Activated T-cell treated with anti-CD3 and anti-CD28 coated beads for 48 hours (primary cell): ENCODE measurements at places on chromosomes 5 and 9.

GRCh38 chr5:865771-866170 is 15.0 kb upstream of the ZDHHC11 start:
- DNase-seq: no peak

DNA sequence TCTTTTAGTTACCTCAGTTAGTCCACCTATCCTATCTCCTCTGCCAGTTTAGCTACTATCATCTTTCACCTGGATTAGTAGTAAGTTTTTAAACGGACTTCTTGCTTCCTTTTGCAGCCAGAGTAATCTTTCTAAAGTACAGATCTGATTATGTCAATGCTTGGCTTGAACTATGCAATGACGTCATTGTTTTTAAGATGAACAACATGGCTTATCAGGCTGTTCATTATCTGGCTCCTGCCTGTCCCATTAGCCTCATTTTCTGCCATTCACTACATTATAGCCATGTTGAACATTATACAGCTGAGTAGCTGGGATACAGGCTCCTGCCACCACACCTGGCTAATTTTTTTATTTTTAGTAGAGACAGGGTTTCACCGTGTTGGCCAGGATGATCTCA is 98.7 kb downstream of the RANBP17 start:
- DNase-seq: no peak

DNA sequence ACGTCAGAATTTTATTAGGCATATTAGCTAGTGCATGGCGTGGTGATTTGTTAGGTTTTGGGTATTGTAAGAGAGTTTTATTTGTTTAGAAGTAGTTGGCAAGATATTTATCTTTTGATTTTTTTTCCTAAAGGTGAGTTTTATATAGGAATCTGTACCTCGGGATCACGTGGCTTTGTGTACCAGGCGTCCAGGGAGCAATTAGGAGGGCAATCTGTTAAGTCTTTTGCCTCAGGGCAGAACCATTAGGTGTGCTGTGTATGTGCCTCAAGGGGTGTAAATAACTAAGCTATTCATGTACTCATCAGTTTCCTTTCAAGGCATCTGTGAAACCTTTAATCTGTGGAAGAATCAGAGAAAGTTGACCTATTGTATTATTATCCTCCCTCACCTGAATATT is 39.4 kb downstream of the ZSWIM6 start:
- no peak for DNase-seq

- no peak for DNase-seq
Measured at GRCh38 chr5:115557667-115558387, 13.3 kb upstream of the FEM1C start.

GRCh38 chr5:72281764-72282499 is 38.1 kb downstream of the MRPS27 start:
- no peak for DNase-seq

DNA sequence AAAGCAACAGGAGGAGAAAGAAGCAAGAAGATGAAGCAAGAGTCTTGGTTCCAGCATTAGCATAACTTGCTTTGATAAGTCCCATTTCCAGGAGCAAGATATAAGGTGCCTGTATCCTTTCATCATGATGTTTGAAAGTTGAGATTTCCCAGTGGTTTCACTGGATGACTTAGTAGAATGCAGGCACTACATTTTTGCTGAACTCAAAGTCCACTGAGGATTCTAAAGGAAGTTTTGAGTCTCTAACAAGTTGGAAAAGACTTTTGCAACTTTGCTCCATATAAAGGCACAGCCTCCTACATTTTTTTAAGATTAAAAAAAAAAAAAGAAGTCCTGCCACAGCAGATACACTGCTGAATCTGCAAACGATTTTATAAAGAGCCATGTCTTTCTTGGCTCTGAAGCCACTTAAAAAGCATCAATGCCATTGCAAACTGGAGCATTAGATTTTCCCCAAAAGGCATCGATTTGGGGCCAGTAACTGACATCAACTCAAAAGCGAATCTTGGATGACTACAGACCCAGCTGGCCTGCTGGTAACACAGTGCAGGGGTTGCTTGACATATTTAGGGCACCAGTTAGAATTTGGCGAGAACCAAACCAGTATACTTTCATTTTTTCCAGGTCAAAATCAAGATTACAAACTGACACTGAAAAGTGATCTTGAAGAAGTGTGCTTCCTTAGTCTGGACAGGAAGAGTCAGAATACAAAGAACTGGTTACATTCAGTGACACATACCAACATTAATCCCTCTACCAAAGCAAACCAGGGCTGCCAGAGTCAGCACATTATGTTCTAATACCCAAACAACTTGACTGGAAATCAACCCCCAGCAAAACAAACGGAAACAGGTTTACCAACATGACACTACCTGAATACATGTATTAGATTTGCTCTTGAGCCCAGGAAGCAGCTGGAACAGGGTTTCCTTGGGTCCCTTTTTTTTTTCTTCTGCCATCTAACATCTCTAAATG is 39.1 kb upstream of the KCNV2 start:
- DNase-seq: no peak

DNA sequence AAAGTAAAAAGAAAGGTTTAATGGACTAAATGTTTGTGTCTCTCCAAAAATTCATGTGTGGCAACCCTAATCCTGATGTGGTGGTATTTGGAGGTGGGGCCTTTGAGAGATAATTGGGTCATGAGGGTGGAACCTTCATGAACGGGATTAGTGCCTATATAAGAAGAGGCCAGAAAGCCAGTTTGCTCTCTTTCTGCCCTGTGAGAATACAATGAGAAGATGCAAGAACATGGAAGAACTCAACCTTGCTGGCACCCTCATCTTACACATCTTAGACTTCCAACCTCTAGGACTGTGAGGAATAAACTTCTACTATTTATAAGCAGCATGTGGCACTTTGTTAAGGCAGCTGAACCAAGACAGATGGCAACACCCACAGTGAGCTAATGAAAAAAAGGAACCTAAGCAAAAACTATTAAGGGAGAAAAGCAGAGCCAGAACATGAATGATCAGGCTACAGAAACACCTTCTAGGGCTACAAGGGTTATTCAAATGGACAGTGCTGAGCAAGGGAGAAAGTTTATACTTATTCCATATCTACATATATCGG is 159.5 kb downstream of the PLK2 start:
- no peak for DNase-seq

DNA sequence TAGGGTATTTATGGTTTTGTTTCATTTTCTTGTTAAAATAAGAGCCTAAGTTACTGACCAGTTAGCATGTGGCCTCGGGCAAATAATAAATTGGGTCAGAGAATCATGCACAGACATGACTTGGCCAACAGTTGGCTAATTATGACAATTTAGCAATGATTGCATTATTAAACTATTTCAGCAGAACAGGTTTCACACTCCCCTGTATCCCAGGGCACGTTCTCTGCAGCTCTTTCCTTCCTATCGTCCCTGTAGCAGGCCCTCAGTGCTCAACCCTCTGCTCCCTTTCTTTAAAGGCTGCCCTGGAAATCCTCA is 167.9 kb downstream of the TSSK1B start:
- DNase-seq: no peak

- no peak for DNase-seq
Measured at GRCh38 chr9:86718388-86719049, 228.8 kb downstream of the GAS1 start.

GRCh38 chr9:75858497-75859092 is 31.9 kb upstream of the PCSK5 start:
- no peak for DNase-seq

- no peak for DNase-seq
Measured at GRCh38 chr9:16252616-16253015, 617.9 kb downstream of the BNC2 start.

GRCh38 chr5:134503088-134503936 is 22.2 kb upstream of the JADE2 start:
- DNase-seq: peak; percentile 69

DNA sequence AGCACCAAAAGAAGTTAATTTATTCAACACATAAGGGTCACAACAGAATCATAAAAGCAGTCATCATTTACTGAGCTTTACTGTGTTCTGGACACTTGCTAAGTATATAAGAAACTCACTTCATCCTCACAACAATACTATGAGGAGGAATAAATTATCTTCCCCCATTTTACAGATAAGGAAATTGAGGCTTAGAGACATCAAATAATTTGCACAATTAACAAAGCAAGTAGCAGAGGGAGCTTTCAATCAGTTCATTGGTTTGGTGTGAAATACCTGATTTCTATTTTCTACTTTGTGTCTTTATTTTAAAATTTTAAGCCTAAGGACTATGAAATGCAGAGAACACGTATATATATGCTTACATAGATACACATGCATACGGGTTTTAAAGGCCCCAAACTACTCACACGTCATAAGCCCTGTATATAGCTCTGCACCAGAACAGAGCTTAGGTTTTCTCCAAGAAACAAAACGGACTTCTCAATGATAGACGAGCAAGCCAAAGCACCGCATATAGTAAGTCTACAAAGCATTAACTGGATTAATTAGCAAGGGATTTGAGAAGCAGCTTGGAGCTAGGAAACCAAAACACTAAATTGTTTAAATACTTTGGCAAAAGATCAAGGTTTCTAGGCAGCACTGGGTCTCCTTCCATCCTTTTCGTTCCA is 95.6 kb downstream of the DENND1A start:
- no peak for DNase-seq

DNA sequence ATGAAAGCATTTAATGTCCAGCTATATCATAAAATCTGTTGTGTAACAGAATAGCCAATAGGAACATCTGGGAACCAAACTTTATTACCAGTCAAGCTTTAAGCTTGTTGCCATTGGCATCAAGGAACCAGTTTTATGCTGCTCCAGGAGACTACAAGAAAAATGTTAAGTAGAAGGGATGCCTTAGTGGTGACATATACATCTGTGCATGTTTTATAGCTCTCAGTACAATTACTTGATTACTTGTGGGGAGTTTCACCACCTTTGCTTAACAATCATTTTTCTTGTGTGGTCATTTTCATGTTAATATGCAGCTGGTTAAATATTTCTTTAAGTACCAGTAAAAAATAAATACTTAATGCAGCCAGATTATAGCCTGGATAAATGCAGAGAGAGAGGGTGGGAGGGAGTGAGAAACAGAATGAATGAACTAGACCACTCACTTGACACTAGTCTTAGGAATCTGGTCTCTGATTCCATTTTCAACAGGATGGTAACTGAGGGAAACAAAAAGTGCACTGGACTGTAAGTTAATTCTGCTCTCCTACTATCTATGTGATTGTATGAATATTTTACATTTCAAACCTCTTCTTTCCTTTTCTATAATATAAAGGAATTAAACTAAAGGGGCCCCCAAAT is 35.7 kb upstream of the LURAP1L start:
- DNase-seq: no peak

GRCh38 chr5:125106881-125107280 is 360.4 kb upstream of the ZNF608 start:
- DNase-seq: no peak

- DNase-seq: no peak
Measured at GRCh38 chr5:72784129-72784528, 32.3 kb upstream of the TNPO1 start.

DNA sequence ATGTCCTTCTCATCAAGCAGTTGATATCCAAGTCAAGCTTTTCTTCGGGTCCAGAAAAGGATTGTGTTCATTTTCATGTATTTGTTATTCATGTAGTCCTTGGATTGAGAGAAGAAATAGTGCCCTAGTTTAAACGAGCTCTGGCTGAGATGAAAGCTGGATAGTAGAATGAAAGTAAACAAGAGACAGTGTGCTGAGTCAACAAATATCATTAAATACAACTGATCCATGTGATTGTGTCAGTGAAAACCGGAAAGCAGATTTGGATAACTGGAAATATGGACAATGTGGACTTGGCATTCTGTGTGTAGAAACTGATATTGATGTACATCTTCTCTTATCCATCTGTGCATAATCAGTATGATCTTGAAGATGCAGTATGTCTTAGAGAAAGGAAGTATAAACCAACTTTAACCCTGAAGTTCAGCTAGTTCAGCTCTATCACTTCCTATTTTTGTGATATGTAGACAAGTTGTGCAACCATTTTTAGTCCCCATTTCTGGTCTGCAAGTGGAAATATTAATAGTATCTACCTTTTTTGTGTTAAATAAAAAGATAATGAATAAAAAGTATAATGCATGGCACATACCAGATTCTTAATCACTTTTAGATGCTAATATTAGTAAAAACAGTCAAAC is 4.4 kb downstream of the MUSK start:
- DNase-seq: no peak

- no peak for DNase-seq
Measured at GRCh38 chr9:35277628-35278359, 116.0 kb downstream of the UNC13B start.

GRCh38 chr5:173643964-173644363 is 27.5 kb upstream of the BOD1 start:
- DNase-seq: no peak

DNA sequence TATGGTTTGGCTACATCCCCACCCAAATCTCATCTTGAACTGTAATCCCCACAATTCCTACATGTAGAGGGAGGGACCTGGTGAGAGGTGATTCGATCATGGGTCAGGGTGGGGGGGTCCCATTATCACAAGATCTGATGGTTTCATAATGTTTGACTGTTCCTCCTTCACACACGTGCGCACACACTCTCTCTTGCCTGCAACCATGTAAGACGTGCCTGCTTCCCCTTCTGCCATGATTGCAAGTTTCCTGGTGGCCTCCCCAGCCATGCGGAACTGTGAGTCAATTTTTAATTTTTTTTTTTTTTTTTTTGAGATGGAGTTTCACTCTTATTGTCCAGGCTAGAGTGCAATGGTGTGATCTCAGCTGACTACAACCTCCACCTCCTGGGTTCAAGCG is 27.0 kb downstream of the FAM169A start:
- DNase-seq: no peak

DNA sequence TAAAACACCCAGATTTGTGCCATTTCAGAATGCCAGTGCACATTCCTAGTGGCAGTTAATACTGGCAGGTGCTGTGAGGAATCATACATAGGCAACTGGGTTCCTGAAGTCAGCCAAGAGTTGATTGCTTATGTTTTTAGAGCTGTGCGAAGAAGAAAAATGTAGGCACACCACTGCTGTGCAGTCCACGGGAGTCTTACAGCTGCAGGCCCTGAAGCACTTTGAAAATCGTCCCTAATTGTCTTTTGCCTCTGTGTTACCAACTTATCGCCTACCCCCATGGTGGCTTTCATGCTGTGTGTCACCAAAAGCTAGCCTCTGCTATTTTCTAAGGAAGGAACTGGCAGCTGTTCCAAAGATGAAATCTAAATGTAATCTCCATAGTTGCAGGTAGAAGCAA is 263.9 kb downstream of the ARRDC3 start:
- DNase-seq: no peak

- no peak for DNase-seq
Measured at GRCh38 chr5:55900068-55900467, 48.9 kb downstream of the IL31RA start.

GRCh38 chr9:76878933-76879332 is 27.0 kb downstream of the PRUNE2 start:
- no peak for DNase-seq

DNA sequence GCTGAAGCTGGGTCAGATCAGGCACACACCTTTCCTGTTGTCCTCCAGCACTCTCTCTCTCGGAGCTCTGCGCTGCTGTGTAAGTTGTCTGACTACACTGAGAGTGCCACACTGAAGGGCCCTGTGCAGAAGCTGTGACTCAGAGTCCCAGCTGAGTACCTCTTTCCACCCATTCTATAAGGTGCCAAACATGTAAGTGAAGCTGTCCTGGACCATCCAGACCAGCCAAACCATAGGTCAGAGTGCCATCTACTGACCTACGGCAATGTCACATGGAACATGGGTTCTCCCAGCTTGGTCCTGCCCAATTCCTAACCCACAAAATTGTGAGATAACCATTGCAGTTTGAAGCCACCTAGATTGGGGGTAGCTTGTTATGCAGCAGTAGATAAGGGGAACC is 68.2 kb downstream of the ADCY2 start:
- no peak for DNase-seq
